ENCODE measurements at places on chromosomes 12 and 14.

- DNase-seq = peak; percentile 68
Observed at GRCh38 chr14:24673534-24674203, 39.7 kb upstream of the GZMB start.

GRCh38 chr12:6551496-6552139 is 4.2 kb downstream of the IFFO1 start:
- DNase-seq = no peak

GRCh38 chr12:91603060-91603459 is 420.4 kb upstream of the DCN start:
- no peak for DNase-seq

DNA sequence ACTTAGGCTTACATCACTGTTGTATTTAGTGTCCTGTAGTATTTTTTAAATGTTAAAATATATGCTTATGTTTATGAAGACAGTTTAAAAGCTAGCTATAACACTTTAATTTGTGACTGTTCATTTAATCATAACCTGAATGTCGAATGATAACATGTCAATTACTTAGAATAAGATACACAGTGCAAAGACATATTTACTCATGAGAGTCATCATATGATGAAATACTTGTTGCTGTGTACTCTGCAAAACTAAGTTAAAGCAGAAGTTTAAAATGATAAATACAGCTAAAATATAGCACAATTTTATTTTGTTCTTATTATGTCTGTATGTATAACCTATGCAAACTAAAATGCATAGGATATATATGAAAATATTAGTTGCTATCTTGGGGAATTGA is 497.4 kb downstream of the FSCB start:
- DNase-seq = no peak

DNA sequence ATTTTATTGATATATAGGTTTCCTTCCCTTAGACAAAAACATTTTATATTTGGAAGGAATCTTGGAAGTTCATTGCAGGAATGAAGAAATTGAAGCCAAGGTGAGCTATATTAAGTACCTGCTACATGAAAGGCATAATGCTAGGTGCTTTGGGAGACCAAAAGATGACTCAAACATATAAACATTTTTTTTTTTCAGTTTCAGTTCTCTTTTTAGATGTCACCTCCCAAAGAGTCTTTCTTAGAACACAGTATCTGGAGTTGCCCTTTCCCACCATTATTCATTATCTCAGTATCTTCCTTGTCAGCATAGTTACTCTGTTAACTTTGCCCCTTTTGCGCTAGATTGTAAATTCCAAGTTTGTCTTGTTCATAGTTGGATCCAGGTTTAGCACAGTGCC is 1.1 kb downstream of the LIN52 start:
- no peak for DNase-seq

DNA sequence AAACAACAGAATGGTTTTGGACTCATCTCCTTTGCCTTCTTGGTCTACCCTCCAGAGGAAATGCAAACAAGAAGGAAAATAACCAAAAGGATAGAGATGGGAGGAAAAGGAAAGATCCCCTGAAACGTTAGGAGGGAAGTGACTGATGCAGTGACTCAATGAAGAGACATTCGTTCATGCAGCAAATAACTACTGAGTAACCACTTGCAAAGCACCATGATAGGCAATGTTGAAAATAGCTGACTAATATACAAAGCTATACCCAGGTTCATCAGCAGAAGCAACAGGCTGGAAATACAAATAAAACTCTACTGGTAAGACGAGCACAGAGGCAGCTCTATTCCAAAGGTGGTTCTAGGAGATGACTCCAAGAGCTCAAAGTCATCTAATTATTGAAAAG is 41.8 kb downstream of the R3HDM2 start:
- DNase-seq = no peak

- DNase-seq = no peak
Observed at GRCh38 chr14:54771411-54772027, 131.1 kb downstream of the GCH1 start.
